ENCODE measurements at places on chromosomes 6 and 20.

DNA sequence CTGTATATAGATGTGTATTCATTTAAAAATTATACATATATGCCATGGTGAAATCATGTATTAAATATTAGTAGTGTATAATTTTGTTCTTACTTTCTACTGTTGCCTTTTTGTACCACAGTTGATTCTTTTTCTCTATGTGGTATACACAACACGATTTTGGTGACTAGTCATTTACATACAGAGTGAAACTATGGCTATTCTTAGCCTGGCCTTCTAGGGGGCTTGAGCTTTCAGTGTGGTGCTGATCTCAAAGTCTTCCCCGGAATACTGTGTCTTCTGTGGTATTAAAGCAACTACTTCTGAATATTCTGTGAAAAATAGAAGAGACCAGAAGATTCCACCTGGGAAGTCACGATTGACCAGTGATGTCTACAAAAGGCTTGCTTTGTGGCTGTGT is 301.9 kb downstream of the UTRN start:
- no peak for DNase-seq

- no peak for DNase-seq
Measured at GRCh38 chr6:139325125-139325524, 33.3 kb upstream of the TXLNB start.

- DNase-seq, result no peak
Measured at GRCh38 chr6:140980265-140980887, 1152.3 kb upstream of the GJE1 start.

GRCh38 chr6:147029923-147030322 is 174.3 kb upstream of the STXBP5 start:
- DNase-seq, result no peak

- no peak for DNase-seq
Measured at GRCh38 chr6:42402184-42402583, 49.5 kb downstream of the TRERF1 start.

DNA sequence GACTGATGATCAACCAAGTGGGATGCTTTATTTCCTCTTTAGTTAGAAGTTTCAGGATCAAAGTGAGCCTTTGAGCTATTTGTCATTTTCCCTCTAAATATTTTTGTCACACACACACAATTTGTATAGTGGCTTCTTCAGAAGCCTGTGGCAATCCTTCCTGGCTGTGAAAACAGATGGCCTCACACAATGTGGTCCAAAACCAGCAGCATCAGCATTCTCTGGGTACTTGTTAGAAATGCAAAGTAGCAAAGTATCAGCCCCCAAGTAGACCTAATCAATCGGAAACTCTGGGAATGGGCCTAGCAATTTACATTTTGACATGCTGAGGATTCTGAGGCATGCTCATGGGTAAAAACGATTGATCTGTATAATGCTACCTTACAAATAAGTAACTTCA is 115.9 kb downstream of the PAX1 start:
- DNase-seq, result no peak

DNA sequence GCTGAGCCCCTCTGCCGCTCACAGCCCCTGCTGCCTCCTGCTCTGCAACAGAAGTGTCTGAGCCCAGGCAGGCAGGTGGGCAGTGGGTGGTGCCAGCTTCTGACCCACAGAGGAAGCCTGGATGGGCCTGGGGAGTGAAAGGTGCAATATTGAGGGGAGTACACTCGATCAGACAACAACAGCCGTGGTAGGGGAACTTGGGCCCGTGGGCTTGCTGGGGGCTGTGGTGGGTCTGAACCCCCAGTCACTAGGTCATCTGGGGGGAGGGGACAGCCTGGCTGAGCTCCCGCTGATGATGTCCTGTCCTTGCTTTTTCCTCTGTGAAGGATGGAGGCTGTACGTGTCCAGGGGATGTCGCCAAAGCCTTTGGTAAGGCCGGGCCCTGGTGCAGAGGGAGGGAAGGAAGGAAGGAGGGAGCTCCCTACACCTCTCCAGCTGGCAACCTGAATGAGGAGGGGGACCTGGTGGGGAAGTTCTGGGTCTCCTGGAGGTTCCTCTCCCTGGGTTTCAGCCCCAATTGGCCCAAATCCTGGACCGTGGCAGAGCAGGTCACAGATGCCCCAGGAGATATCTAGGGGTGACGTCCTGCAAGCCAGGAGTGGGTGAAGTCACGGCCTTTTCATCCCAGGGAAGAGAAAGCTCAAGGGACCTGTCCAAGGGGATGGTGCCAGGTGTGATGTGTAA is 47.2 kb downstream of the GMPR start:
- no peak for DNase-seq

- no peak for DNase-seq
Measured at GRCh38 chr6:92496527-92496926, 922.8 kb downstream of the EPHA7 start.

- no peak for DNase-seq
Measured at GRCh38 chr6:71179249-71179885, 109.2 kb upstream of the OGFRL1 start.

DNA sequence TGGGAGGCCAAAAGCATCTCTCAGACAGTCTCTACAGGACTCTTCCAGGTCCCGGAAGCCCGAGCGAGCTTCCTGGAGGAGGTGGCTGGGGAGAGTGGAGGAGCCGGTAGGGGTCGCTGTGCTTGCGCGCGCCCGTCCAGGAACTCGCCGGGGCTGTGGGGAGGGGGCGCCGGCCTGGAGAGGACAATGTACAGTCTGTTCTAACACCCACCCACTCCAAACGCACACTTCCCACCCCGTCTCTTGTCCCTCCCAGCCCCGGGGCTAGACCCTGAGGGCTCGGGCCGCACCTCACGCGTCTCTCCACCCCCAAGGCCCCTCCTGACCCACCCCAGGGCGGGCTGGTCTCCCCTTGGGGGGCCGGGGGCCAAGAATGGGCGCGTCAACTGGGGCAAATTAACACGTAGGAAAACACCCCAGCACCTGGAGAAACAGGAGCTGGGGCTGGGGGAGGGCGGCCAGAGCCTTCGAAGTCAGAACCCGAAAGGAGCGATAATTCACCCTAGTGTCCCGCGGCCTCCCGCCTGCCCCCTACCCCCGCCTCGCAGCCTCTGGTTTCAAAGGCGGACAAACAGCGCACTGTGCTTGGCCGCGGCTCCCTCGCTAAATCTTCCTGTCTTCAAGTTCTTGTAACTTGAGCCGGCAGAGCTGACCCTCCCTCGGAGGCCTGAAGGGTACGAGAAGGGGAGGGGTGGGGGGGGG is 103.2 kb upstream of the FOXP4 start:
- DNase-seq, result no peak

DNA sequence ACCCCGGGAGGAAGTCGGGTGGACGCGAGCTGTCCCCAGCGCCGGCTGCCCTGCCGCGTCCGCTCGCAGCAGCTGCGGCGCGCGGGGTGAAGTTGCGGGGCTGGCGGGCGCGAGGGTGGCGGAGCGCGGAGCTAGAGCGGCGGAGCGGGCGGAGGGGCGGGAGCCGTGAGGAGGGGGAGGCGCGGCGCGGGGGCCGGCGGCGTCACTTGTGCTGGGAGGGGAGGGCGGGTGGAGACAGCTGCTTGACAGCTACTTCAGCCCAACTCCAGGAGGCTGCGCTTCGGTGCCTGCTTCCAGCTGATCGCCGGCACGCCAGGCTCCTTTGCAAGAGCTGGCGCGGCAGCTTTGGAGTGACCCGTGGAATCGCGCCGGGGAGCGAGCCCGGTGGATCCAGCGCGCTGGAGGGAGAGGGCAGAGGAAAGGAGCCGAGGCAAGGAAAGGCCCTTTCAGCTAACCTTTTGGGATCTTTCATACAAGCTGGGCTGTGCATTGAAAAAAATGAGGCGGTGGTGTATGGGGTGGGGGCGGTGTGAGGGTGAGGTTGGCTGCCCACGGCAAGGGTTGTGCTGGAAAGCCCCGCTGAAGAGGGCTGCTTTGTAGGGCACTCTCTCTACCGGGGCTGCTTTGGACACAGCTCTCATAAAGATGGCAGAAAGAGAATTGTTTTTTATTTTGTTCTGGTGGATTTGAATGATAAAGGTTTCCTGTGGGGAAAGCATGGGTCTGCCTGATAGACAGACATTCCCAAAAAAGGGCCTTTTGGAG is 24.6 kb downstream of the RIPOR2 start:
- peak; percentile 52 for DNase-seq

DNA sequence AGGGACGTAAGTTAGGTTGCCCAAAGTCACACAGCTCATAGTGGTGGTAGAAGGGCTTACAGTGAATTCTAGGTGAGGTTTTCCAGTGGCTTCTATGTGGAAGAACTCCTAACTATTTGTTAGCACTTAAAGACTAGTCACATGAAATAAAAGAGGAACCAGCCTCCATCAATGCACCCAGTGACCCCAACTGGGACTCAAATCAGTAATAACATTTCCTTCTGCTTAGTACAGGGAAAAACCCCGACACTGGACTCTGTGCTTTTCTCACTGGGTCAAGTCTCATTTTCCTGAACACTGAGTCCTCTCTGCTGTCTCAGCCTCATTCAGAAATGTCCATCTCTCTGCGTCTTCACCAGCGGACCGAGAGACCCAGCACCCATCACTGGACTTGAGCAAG is 89.2 kb downstream of the SLC22A23 start:
- DNase-seq, result no peak

DNA sequence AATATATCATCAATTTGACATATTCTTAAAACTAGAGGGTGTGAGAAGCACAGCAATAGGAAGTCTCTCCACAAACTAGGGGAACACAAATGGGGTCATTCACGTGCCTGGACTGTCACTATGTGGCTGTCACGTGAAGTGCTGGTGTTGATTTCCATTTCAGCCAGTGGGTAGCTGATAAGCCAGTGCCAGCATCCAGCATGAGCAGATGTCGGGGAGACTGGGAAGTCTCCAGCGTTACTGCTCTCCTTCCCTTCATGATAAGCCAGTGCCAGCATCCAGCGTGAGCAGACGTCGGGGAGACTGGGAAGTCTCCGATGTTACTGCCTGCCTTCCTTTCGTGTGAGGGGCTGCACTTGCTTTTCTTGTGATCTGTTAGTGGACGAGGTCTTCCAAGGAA is 5.6 kb upstream of the SLC17A9 start:
- DNase-seq, result no peak

- DNase-seq, result no peak
Measured at GRCh38 chr6:63683071-63683603, 47.5 kb downstream of the PHF3 start.

DNA sequence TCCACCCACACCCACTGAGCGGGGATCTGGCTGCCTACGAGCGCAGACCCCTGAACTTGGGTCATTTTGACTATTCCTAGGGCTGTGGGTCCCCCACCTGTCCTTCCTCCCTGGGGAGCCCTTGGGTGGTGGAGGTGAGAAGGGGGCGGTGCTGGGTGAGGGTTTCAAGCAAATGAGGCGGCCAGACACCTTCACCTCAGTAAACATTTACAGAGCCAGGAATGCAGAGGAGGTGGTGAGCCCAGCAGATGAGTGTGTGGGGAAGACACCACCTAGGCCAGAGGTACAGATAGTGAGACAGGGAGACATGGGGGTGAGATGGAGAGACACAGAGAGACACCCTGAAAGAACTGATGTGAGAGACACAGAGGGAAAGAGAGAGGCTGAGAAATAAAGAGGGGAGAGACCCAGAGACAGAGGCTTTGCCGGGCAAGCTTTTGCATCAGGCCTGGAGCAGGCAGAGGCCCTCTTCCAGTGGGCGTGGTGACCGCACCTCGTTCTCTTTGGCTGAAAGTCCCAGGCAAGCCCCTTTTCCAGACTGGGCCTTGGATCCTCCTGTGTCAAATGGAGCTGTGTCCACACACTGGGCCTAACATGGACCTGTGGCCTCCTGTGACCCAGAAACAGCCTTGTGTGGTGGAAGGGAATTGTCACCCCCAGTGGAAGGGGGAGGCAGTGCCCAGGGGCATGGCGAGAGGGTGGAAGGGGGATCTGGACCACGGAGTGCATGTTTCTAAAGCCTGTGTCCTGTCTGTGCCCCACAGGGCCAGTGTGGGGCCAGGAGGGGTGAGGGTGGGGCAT is 29.7 kb downstream of the CEBPB start:
- DNase-seq, result no peak

DNA sequence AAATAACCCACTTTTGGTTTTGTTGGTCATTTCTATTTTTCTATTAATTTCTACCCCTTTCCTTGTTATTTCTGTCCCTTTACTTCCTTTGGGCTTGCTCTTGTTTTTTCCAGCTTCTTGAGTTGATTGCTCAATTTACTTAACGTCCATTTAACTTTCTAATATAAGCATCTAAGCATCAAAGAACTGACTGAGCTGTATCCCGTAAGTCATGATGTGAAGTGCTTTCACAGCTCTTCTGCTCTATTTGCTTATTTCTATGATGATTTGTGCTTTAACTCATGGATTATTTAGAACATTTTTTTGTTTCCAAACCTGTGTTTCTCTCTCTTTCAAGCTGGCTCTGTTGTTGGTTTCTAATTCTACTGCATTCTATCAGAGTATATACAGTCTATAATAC is 56.7 kb upstream of the SMIM29 start:
- DNase-seq, result no peak

DNA sequence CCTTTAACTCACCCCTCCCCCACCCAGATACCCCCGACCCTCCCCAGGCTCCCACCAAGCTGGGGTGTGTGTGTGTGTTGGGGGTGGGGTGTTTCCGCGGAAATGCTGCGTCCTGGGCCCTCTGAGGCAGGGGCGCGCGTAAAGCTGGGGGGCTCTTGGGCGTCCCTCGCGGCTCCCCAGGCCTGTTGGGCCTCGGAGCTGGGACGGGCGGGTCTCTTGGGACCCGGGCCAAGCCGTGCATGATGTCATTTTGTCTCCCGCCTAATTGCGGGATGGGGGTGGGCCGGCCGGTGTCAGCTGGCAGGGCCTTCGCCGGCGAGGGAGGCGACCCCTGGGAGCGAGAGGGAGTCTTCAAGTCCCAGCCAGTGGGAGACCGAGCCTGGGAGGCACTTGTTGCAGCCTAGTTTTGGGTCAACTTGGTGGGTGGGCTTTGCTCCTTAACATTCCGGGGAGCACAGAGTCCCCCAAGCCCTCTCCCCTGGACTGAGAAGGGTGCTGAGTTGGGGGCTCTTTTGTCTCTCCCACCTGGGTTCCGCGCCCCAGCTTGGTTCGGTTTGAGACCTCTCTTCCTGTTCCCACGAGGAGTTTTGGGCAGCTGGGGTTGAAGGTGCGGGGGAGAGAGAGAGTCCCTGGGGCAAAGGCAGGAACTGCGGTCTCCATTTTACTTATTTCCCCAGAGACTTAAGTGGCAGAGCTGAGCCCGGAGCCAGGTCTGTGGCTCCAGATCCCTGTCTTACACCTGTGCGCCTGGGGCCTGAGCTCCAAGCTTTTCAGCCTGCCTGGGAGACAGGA is 623 bp downstream of the MYBL2 start:
- DNase-seq, result no peak

GRCh38 chr6:7088076-7088742 is 19.6 kb upstream of the RREB1 start:
- DNase-seq, result no peak

All from stimulated activated CD4-positive, alpha-beta T cell treated with anti-CD3 and anti-CD28 coated beads, Interleukin-15, amount 100 ng/mL, for 1 hour (primary cell).